Omental fat pad (tissue), 4 donors: ENCODE measurements at places on chromosomes 16 and 17.

GRCh38 chr16:9469512-9469911 is 378.1 kb downstream of the HAPSTR1 start:
- DNase-seq: no peak

GRCh38 chr17:48749621-48750553 is 21.3 kb upstream of the HOXB13 start:
- DNase-seq: no peak

DNA sequence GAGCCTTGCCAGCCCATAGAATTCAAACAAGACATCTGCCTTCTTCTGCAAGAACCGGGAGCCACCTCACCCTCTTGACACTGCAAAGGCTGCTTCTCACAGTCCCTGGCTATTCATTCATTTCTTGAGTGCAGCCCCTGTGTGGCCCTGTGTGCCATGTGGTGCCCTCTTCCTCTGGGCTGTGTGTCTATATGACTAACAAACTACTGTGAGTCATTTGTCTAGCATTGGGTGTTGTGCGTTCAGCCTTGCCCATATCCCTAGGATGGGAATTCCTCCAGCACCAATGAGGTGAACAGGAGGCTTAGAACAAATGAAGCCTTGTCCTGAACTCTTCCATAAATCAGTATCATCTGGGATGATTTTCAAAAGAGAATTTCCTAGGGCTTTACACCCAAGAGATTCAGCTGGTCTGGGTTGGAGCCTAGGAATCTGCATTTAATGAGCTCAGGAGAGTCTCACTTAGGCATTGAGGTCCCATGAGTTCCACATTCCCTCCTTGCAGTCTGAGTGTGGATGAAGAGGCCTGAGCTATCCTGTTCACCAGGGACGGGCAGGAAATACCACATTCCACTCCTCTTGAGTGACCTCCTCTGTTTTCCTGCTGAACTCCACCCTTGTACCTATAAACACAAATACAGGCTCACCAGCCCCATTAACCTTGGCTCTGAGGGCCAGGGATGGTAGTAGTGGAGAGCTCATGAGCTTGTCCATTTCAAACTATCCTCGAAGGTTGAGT is 308.7 kb upstream of the N4BP1 start:
- no peak for DNase-seq

- DNase-seq: no peak
Measured at GRCh38 chr17:57521606-57522005, 223.5 kb downstream of the CCDC182 start.
